ENCODE measurements at places on chromosomes 2 and 18. TPM values are rescaled to one million over a fixed set of nuclear protein-coding genes. Genes with fewer than 3 reads are reported as not detected.

Gene KIAA2012
- total RNA-seq: not detected

DNA sequence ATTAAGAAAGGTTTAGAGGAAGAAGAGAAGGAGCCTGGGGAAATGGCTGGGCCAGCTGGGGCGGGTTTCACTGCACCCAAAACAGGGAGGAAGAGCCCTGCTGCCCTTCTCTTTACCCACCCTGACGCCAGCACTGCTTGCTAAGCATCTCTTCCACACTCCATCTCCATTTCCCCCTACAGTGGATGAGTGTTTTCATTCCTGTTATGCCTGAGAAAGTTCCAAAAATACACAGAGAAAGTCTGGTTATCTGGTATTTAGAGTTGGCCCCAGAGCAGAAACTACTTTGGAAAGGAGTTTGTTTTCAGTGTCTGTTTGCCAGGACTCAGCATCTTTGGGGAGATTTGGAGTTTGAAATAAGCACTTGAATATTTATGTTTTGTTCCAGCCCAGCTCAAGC, 451.0 kb downstream of the SLC4A3 start:
- no peak for DNase-seq
- no peak overlapping the region for H3K27ac ChIP-seq

DNA sequence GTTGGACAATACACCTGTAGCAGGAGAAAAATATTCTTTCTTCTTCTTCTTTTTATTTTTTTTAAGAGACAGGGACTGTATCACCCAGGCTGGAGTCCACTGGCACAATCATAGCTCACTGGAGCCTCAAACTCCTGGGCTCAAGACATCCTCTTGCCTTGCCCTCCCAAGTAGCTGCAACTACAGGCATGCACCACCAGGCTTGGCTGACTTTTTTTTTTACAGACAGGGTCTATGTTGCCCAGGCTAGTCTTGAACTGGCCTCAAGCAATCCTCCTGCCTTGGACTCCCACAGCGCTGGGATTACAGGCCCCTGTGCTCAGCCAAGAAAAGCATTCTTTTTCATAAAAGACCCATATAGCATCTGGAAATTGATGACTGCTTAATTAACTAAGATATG, 17.1 kb upstream of the ARHGAP28 start:
- H3K27ac ChIP-seq: no peak overlapping the region
- H3K4me3 ChIP-seq: no peak overlapping the region
- no peaks in the 10 kb centered on the region for H3K27me3 ChIP-seq
- H3K4me1 ChIP-seq: no peaks in the 10 kb centered on the region
- no peak for DNase-seq
- H3K36me3 ChIP-seq: no peaks in the 10 kb centered on the region

- H3K36me3 ChIP-seq: peaks cover 5% of the 10 kb centered on the region
- DNase-seq: no peak
- no peak overlapping the region for H3K4me3 ChIP-seq
- no peaks in the 10 kb centered on the region for H3K4me1 ChIP-seq
Measured at GRCh38 chr18:754656-755055, 42.2 kb upstream of the ENOSF1 start.

DNA sequence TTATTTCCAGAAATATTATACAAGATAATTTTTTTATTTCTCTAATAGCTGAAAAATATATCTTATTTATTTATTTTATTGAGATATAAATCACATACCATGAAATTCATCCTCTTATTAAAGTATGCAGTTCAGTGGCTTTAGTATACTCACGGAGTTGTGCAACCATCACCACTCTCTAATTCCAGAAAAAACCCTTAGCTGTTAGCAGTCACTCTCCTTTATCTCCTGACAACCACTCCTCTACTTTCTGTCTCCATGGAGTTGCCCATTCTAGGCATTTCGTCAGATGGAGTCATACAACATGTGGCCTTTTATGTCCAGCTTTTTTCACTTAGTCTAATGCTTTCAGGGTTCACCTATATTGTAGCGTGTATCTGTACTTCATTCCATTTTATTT, 66.5 kb downstream of the TCF7L1 start:
- DNase-seq: no peak
- no peaks in the 10 kb centered on the region for H3K36me3 ChIP-seq
- no peaks in the 10 kb centered on the region for H3K4me1 ChIP-seq
- no peak overlapping the region for H3K27ac ChIP-seq
- no peaks in the 10 kb centered on the region for H3K27me3 ChIP-seq
- H3K4me3 ChIP-seq: no peak overlapping the region

- H3K36me3 ChIP-seq: no peaks in the 10 kb centered on the region
- H3K27me3 ChIP-seq: no peaks in the 10 kb centered on the region
- no peak overlapping the region for H3K4me3 ChIP-seq
- H3K4me1 ChIP-seq: no peaks in the 10 kb centered on the region
- DNase-seq: no peak
Measured at GRCh38 chr2:157312866-157313486, 12.6 kb downstream of the ERMN start.

Gene MRO
- not detected for total RNA-seq

- no peak overlapping the region for H3K4me3 ChIP-seq
- H3K4me1 ChIP-seq: peaks cover 9% of the 10 kb centered on the region
- no peak for DNase-seq
Measured at GRCh38 chr2:230267556-230267955, 42.0 kb downstream of the SP140 start.

- DNase-seq: no peak
- H3K4me3 ChIP-seq: no peak overlapping the region
- no peaks in the 10 kb centered on the region for H3K36me3 ChIP-seq
Measured at GRCh38 chr2:110993557-110994231, 127.0 kb upstream of the BCL2L11 start.

GRCh38 chr2:79275863-79276262, 116.3 kb upstream of the REG3A start:
- H3K4me3 ChIP-seq: no peak overlapping the region
- no peaks in the 10 kb centered on the region for H3K4me1 ChIP-seq
- no peaks in the 10 kb centered on the region for H3K36me3 ChIP-seq
- DNase-seq: no peak

Gene HRH4
- total RNA-seq: not detected

DNA sequence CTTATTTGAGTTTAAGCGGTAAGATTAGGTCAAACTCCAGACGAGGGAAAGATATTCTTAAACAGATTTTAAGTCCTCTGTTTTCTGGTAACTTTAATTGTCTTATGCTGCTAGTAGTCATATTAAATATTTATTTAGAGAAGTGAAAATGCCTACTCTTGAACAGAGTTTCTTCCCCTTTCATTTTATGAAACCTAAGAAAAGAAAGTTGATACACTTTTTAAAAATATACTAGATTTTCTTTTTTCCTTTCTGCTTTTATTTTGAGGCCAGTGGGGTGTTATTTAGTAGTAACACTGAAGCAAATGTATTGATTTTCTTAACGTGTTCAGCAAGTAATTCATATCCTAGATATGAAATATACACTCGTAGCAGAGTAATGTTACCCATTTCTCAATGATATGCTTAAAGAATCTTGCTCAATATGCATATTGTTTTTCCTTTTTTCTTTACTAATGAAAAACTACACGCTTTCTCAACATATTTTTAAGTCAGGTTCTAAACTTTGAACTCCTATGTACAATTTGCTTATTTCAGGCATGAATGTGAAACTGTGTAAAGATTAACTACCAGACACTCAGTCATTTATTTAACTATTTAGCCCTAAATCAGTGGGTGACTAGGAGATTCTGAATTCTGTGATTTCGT, 691 bp downstream of the KYNU start:
- H3K4me1 ChIP-seq: no peaks in the 10 kb centered on the region
- no peak overlapping the region for H3K27ac ChIP-seq
- H3K27me3 ChIP-seq: no peaks in the 10 kb centered on the region
- H3K4me3 ChIP-seq: no peak overlapping the region
- no peak for DNase-seq
- no peaks in the 10 kb centered on the region for H3K36me3 ChIP-seq
